ENCODE measurements at places on chromosomes 4 and X.

DNA sequence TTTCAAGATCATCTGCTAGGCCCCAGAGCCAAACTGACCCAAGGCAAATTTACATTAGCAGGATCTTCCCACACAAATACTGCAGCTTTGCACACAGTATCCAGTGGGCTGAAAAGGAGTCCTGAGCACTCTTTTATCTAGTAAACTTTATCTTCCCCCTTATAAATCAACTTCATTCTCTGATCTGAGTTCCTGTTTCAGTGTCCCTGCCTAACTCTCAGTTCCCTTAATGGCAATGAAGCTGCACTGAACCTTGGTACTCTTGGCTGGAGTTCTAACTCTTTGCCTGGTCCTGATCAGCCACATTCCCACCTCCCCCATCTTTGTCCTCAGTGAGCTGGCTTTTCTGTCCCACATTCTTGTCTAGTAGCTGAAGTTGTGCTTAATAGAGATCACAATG, 37.4 kb downstream of the EDA2R start:
- no peak for DNase-seq

- no peak for DNase-seq
Observed at GRCh38 chr4:36255577-36255976, 11.3 kb upstream of the ARAP2 start.

- DNase-seq, result no peak
Observed at GRCh38 chr4:118814058-118814457, 21.9 kb downstream of the SEC24D start.

- no peak for DNase-seq
Observed at GRCh38 chr4:160846121-160846520, 1317.7 kb downstream of the FSTL5 start.

DNA sequence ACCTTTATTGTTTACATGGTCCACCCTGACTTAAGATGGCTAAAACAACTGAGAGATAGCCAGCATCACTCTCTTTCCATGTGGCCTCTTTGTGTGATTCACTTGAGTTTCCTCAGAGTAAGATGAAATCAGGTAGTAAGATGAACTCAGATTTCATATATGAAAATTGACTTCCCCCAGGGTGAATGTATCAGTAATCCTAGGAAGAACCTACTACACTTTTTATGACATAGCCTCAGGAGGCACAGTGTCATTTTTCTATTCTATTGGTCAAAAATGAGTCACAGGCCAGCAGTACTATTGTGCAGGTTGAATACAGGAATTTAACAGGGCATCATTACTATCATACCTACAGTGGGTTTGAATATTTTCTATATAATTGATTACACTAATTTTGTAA, 14.6 kb upstream of the SULT1E1 start:
- no peak for DNase-seq

GRCh38 chrX:43728966-43729365, 72.9 kb downstream of the MAOA start:
- no peak for DNase-seq

GRCh38 chr4:57064811-57065711, 45.1 kb downstream of the IGFBP7 start:
- DNase-seq, result no peak

Measured in NCI-H510A treated with DMSO at 0.1 percent for 48 hours (cell line).